ENCODE measurements at places on chromosomes 12 and 14. TPM values are rescaled to one million over a fixed set of nuclear protein-coding genes. Genes with fewer than 3 reads are reported as not detected.

DNA sequence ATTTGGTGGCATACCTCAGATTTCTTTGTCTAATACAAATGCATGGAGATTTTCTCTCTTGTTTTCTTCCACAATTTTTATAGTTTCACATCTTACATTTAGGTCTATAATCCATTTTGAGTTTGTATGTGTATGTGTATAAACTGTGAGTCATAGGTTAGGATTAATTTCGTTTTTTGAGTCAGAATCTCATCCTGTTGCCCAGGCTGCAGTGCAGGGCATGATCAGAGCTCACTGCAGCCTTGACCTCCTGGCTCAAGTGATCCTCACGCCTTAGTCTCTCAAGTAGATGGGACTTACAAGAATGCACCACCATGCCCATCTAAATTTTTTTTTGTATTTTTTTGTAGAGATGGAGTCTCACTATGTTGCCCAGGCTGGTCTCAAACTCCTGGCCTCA, 71.6 kb downstream of the OTOGL start:
- H3K36me3 ChIP-seq, result no peaks in the 10 kb centered on the region
- H3K27me3 ChIP-seq, result peaks cover 12% of the 10 kb centered on the region
- DNase-seq, result no peak
- peaks cover 9% of the 10 kb centered on the region for H3K4me1 ChIP-seq

GRCh38 chr12:10638728-10639127, 25.3 kb upstream of the MAGOHB start:
- H3K36me3 ChIP-seq, result no peaks in the 10 kb centered on the region
- H3K27me3 ChIP-seq, result no peaks in the 10 kb centered on the region
- H3K4me3 ChIP-seq, result no peak overlapping the region

GRCh38 chr14:70916799-70917198, 9.5 kb downstream of the PCNX1 start:
- peaks cover 77% of the 10 kb centered on the region for H3K4me1 ChIP-seq
- H3K27ac ChIP-seq, result peak overlapping the region; percentile 21
- H3K36me3 ChIP-seq, result peaks cover 24% of the 10 kb centered on the region
- no peaks in the 10 kb centered on the region for H3K27me3 ChIP-seq
- DNase-seq, result no peak

- H3K27ac ChIP-seq, result no peak overlapping the region
- no peaks in the 10 kb centered on the region for H3K36me3 ChIP-seq
- no peak for DNase-seq
- H3K4me1 ChIP-seq, result peaks cover 14% of the 10 kb centered on the region
- H3K4me3 ChIP-seq, result no peak overlapping the region
Observed at GRCh38 chr12:101563212-101563611, 31.6 kb upstream of the MYBPC1 start.

Gene KCNC2
- total RNA-seq, result not detected

Gene POTEM
- not detected for total RNA-seq

Gene FOXA1
- not detected for total RNA-seq
